ENCODE measurements at places on chromosomes 5 and 9.

- no peak for ATAC-seq
Observed at GRCh38 chr5:14946815-14947620, 75.4 kb upstream of the ANKH start.

DNA sequence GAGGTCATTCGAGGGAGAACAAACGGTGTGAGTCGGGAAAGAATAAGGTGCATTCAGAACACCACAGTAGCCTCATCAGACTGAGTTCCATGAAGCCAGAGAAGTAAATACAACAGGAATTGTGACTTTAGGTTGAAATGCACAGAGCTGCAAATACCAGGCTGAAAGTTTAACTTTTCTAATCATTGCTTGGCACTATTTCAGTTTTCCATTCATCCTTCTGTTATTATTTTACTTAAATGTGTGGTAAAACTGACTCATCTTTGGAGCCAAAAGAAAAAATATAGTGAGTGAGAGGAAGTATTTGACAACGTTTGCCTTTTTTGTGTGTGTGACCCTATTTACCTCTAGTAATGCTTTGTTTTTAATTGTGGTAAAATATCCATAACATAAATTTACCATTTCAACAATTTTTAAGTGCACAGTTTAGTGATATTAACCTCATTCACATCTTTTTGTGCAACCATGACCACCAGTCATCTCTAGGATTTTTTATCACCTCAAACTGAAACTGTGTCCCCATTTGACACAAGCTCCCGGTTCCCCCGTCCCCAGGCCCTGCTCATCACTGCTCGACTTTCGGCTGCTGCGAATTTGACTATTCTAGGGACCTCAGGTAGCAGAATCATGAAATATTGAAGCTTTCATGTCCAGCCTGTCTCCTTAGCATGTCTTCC lies 166.8 kb downstream of the HSD17B3 start:
- ATAC-seq = no peak

- no peak for ATAC-seq
Observed at GRCh38 chr9:105930011-105930627, 235.8 kb downstream of the TMEM38B start.

- ATAC-seq = no peak
Observed at GRCh38 chr9:32161209-32161608, 223.2 kb upstream of the ACO1 start.

GRCh38 chr5:123367739-123368138 lies 55.5 kb downstream of the CEP120 start:
- no peak for ATAC-seq

DNA sequence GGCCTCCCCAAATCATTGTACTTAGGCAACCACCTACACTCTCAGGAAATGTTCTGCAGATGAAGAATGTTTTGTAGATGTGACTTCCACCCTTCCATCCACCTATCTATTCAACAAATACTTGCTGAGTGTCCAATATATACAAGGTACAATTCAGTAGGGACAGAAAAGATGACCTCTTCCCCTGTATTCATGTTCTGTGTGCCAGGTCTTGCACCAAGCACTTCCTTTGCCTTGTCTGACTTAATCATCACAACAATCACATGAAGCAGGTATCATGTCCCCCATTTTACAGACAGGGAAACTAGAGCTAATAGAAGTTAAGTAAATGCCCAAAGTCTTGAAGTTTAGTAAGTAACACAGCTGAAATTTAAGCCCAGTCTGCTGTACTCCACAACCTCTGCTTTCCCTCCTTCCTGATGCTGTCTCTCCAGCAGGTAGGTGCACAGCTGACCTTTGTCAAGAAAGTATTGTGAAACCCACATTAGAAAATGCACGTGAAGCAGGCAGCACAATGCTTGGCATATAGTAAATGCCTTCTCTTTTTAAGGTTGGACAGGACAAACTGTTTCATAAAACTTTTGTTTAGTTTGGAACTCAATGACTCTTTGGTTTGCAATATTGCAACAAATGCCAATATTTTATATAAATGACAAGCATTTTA lies 296.5 kb downstream of the DEPDC1B start:
- no peak for ATAC-seq

- ATAC-seq = no peak
Observed at GRCh38 chr9:75242426-75242825, 154.1 kb downstream of the OSTF1 start.
